Muscle of arm (tissue), 14 donors: ENCODE measurements at places on chromosomes 3 and 15. TPM values are rescaled to one million over a fixed set of nuclear protein-coding genes. Genes with fewer than 3 reads are reported as not detected.

DNA sequence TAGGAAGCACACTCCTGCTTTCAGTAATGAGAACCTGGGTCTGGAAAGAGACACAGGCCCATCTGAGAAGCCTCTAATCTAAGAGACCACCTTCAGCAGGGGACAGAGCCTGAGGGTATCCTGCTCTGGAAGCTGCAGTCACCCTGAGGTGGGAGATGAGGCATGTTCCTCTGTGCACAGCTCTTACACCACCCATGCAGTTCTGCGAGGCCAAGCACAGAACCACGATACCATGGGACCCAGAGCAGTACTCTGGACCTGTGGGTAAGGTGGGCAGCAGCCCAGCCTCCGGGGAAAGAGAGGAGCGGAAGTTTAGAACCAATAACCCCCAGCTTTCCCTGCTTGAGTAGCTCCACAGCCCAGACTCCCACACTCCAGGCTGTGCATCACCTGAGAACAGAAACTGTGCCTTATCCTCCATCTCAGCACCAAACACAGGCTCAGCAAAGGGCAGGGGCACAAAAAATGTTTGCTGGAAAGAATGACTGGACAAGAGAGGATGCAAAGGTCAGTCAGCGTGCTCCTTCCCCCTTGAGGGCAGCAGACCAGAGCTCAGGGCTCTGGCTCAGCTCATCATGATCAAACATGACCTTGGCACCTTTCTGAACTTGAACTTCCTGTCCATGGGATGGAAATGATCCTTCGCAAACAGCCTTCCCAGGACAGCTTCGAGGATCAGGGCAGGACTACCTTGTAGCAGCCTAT lies 43.1 kb downstream of the RBPMS2 start:
- DNase-seq, result no peak

- no peak for DNase-seq
Measured at GRCh38 chr15:62068071-62068809, 1.5 kb downstream of the C2CD4A start.

Gene GOLGA6D
- 0.41 TPM for polyA plus RNA-seq

DNA sequence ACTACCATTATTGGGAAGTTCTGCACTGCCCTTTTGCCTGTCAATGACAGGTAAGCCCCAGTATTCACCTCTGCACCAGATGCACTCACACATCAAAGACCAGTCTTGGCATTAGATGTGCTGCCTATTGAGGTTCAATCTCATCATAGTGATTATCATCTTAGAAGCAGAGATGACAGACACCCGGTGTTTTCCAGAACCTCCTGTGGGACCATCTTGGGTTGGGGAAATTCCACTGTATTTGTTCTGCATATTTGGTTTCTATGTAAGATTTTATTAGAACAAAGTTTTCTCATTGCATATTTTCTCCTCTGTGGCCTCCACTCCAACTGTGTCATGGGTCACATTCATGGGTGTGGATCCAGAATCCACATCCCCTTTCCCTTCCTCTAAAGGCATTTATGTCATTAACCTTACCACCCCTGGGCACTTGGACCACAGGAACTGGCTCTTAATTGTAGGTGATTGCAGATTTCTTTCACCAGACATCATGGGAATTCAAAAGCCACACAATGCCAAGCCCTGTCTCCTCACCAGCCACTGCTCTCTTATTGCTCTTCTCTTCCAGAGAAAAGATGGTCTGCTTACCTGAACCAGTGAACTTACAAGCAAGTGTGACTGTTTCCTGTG lies 31.2 kb downstream of the PLA1A start:
- DNase-seq, result no peak

Gene P2RY14
- 3.4 TPM for polyA plus RNA-seq

Gene ITIH4
- 28.4 TPM for polyA plus RNA-seq

Gene CFAP100
- polyA plus RNA-seq, result 0.97 TPM

Gene SLC24A1
- polyA plus RNA-seq, result 5.7 TPM

Gene SLMAP
- 90.5 TPM for polyA plus RNA-seq

DNA sequence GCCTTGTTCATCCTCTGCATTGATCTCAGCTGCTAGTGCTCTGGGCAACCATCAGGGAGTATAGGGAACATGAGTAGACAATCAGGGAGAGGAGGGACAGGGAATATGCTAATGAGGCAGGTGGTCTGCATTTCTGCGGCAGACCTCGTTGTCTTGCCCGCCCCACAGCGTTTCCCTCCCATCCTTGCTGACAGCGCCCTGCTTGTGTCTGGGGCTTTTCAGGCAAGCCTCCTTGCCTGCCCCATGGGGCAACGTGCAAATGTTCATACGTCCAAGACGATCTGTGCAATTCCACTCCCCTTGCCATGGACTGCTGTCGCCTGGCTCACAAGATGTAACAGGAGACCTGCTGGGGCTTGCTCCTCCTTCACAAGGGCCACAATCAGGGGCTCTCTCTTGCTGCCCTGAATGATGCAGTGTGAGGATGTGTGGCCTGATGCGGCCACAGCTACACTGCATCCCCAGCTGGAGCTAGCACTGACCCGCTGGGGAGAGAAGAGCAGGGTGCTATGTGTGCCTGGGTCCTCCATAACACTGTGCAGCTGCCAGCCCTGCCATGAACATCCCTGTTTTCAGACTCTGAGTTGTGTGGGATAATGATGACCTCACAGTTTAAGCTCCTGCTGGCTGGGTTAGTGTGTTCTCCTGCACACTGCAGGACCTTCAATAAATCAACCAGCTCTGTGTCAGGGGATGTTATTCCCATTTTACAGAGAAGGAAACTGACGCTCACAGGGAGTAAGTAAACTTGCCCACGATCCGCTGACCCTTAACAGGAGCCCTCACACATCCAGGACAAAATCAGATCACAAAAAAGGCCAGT lies 211.3 kb downstream of the KLF13 start:
- DNase-seq, result no peak

DNA sequence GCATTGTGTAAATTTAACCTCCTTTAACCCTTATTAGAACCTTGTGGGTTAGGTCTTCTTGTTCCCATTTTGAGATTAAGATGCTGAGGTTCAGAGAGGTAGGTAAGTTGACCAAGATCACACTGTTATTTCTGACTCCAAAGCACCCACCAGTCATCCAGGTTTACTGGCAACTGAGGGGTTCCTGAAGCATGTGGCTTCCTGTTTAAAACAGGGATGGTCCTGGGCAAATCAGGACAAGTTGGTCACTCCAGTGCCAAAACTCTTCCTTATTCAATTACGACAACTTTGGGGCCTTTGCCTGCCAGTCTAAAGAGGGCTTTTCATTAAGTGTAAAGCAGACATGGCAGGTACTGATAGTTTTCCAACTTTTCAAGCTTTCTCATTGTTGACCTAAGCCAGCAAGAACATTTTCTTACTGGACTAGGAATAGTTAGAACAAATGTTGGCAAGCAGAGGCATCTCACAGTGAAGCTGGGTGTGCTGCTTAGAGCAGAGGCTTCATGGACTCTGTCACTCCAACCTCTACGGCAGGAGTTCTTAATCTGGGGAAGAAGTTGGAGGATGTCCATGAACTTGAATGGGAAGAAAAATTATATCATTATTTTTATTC lies 149.4 kb upstream of the ADAMTS9 start:
- DNase-seq, result no peak

Gene LHFPL4
- polyA plus RNA-seq, result not detected

Gene VIPR1
- polyA plus RNA-seq, result 4.7 TPM

GRCh38 chr3:79199966-79200365 lies 567.8 kb downstream of the ROBO1 start:
- DNase-seq, result no peak

DNA sequence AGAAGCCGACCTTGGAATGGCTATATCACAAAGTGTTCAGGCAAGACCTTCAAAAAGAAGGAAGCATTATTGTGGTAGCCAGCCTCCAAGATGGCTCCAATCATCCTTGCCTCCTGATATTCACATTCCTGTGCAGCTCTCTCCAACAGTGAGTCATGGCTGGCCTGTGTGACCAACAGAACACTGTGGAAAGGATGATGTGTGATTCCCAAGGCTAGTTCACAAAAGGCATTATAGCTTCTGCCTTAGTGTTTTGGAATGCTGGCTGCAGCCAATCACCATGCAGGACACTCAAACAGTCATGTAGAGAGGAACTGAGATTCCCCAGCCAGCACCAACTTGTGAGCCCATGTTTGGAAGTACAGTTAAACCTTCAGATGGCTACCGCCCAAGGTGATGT lies 102.6 kb downstream of the EFL1 start:
- no peak for DNase-seq

DNA sequence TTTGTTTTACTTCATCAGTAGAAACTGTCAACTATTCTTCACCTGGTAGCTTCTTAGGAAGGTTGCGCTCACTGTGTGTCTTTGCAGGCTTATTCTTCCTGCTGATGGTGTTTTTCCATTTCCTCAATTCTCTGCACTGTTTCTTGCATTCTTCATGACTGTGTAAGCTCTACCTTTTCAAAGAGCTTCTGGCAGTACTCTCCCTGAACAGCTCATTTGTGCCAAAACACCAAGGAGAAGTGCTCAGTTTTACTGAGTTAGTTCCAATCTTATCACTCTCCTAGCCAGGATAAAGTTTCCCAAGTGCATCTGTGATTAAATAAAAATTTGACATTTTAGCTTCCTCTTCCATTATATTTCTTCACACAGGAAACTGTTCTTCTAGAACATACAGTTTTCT lies 339.8 kb downstream of the EPHA3 start:
- peak; percentile 23 for DNase-seq

GRCh38 chr15:92664178-92664900 lies 8.8 kb upstream of the FAM174B start:
- DNase-seq, result no peak

GRCh38 chr3:141401573-141402475 lies 33.5 kb downstream of the ZBTB38 start:
- no peak for DNase-seq
